ENCODE measurements at places on chromosomes 11 and 22.

- H3K4me3 ChIP-seq, result no peak overlapping the region
- H3K27me3 ChIP-seq, result no peaks in the 10 kb centered on the region
- no peak overlapping the region for H3K27ac ChIP-seq
- H3K36me3 ChIP-seq, result no peaks in the 10 kb centered on the region
These were observed 38.7 kb downstream of the CD82 start for GRCh38 chr11:44604171-44604581.

DNA sequence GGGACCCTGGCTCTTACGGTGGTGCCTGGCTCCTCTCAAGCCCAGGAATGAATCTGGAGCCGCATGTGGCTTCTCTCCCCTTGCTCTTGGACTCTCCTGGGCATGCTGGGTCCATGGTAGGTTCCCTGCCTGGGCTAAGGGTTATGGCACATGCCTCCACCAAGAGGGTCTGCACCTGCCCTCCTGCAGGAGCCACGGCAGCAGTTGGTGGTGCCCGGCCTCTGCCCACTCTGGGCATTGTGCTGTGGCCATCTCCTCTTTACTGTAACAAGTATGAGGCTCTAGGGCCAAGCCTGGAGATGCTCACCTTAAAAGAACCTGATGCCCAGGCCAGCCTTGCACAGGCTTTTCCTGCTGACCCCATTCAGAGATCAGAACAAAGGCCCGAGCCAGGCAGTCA is 104.0 kb upstream of the PITPNB start:
- no peaks in the 10 kb centered on the region for H3K4me1 ChIP-seq
- H3K27ac ChIP-seq, result no peak overlapping the region
- no peak overlapping the region for H3K4me3 ChIP-seq
- H3K36me3 ChIP-seq, result no peaks in the 10 kb centered on the region
- DNase-seq, result no peak

DNA sequence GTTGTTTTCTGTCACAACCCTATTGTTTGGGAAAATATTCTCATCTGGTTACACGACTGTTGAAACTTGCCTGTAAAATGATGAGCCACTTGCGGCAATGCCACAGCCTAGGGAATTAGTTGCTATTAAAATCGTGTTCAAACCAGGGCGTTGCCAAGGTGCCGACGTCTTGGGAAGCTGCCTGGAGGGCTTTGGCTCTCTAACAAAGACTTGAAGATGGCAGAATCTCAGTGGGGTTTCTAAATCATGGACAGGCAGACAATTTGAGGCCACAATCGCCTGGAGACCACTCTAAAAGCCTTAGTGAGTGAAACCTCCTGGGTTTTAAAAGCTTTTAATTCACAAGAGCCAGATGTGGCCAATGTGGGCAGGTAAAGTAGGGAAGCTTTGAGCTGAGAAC is 117.2 kb upstream of the BMAL1 start:
- H3K4me3 ChIP-seq, result no peak overlapping the region
- H3K27ac ChIP-seq, result no peak overlapping the region
- H3K4me1 ChIP-seq, result no peaks in the 10 kb centered on the region
- DNase-seq, result no peak

DNA sequence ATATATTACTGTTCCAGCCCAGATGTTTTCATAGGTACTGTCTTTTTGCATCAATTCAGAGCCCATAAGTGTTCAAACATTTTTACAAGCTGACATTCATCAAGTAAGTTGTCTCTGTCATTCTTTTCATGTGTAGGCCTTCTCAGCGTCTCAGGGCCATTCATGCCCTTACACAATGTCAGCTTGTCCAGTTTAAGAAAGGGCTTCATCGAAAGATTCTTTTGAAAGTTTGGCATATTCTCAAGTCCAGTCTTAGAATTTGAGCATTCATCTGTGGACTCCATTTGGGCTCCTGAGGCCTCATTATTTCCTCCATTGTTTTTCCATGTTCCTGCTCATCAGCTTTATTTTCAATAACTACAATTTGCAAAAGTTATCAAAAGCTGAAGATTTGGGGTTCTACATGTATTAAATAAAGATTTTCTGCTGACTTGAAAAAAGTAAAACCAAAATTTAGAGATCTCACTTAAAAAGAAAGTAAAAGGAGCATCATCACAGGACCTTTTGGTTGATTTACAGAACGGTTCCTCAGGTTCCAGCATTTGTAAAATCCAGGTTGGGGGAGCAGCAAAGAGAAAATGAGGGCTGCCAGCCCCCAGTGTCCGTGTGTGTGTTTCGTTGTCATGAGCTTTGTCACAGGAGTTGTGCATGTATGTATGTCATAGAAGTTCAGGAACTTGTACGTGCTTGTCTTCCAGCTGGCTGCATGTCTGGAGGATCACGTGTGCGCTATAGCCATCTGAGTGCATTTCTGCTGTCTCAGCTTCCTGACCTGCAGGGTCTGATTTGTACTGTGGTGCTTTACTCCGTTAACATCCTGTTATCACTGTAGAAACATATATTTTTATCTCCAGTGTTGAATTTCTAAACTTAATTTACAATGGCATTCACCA is 15.6 kb downstream of the MOV10L1 start:
- peak overlapping the region; percentile 12 for H3K4me3 ChIP-seq
- H3K36me3 ChIP-seq, result no peaks in the 10 kb centered on the region
- H3K27me3 ChIP-seq, result no peaks in the 10 kb centered on the region
- no peak for DNase-seq
- no peaks in the 10 kb centered on the region for H3K4me1 ChIP-seq

DNA sequence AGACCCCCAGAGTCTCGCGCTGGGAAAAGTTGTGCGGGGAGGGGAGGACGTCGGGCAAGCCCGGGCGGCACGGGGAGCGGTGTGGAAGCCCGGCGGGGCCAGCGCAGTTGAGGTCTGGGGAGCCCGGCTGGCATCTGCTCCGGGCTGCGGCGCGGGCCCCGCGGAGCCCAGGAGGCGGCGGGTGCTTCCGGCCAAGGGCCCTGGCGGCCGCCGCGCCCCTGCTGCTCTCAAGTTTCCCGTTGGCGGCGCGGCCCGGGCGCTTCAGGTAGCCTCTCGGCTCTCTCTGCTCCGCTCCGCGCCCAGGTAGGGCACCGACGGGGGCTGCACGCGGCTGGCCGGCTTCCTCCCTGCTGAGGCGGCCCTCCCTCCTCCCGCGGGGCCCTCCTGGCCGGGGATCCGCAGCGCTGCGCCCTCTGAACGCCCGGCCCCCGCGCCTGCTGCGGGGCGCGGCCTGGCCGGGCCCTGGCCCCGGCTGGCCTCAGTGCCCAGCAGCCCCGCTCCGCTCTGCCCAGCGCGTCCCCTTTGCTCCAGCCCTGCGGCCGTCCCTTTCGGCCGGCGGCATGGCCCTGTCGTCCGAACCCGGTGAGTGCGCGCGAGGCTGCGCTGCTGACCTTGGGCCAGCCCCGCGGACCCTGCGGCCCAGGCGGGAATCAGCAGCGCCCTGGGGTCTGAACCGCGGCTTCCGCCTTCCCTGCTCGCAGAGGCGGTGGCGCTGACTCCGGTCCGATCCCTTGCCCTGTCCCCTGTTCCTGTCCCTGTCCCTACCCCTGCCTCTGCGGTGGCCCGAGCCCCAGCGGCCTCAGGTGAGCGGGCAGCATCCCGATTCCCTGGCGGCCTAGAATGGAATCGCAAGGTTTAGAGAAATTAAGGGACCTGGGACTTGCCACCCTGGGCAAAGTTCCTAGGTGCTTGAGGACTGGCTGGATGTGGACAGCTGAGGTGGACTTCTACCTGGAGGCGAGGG is 4.3 kb upstream of the AMPD3 start:
- no peaks in the 10 kb centered on the region for H3K27me3 ChIP-seq
- H3K36me3 ChIP-seq, result no peaks in the 10 kb centered on the region
- no peak overlapping the region for H3K27ac ChIP-seq
- H3K4me3 ChIP-seq, result peak overlapping the region; percentile 52
- peak; percentile 33 for DNase-seq

DNA sequence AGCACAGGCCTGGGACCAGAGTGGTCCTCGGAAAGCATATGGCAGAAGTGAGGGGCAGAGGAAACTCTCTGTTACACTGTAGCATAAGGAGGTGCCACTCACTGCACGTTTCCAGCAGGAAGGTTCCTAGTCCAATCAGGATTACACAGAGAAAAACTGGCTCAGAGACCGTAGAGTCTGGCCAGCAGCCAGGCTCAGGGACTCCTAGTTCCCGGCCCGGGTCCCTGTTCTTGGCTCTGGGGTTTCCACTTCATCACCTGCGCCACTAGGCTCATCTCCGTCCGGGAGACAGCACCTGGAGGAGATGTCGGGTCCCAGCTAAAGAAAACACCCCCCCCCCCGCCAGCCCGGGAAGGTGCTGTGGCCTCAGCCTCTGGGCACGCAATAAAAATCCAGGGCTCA is 1.1 kb downstream of the TTLL12 start:
- H3K27me3 ChIP-seq, result no peaks in the 10 kb centered on the region
- peak overlapping the region; percentile 48 for H3K27ac ChIP-seq
- no peak for DNase-seq
- no peaks in the 10 kb centered on the region for H3K36me3 ChIP-seq
- H3K4me1 ChIP-seq, result peaks cover 17% of the 10 kb centered on the region
- H3K4me3 ChIP-seq, result peak overlapping the region; percentile 49

DNA sequence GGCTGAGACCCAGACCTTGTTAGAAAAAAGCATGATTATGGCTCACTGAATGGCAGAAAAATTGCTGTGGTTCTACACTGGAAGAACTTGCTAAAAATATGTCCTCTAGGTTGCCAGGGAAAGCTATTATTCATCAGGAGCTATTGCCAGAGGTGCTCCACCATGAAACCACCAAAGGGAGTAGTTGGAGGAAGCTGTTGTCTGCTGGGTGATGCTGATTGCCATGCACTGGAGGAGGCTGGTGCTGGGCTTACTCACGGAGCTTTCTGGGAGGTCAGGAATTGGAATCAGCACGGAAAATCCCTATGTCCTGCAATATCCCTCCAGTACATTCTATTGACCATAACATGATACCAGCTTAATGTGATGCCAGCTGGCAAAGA is 199.6 kb upstream of the ZBED5 start:
- no peaks in the 10 kb centered on the region for H3K36me3 ChIP-seq
- H3K4me3 ChIP-seq, result no peak overlapping the region
- H3K27ac ChIP-seq, result no peak overlapping the region
- DNase-seq, result no peak
- no peaks in the 10 kb centered on the region for H3K4me1 ChIP-seq

DNA sequence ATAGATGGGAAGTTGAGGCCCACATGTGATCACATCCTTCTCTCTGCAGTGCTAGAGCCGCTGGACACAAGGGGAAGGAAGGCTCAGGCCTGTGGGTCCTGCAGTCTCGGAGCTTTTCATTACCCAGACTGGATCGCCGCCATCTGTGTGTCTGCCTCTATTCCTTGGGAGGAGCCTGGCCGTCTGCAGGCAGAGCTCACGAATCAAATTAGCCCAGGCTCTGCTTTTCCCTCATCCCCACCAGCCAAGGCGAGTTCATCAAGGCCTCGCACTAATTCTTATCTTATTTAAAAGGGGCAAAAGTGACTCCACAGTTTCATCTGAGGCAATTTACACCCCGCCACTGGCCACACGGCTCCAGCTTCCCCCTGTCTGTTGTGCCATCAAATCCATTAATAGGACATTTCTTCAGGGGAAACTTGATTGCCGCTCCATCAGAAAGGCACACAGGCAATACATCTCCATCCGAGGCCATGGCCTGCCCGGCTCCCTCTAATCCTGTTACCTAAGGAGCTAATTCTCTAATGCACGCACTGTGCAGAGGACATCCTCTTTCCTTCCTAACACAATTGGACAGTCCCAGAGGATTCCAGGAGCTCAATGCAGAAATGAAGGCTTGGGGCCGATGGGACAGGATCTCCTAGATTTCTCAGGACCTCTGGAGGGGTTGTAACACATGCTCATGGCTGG is 3.3 kb upstream of the HTR3A start:
- no peak overlapping the region for H3K4me3 ChIP-seq
- no peaks in the 10 kb centered on the region for H3K27me3 ChIP-seq
- H3K4me1 ChIP-seq, result no peaks in the 10 kb centered on the region
- no peak overlapping the region for H3K27ac ChIP-seq

GRCh38 chr11:44539971-44540370 is 25.5 kb upstream of the CD82 start:
- no peak overlapping the region for H3K4me3 ChIP-seq
- H3K27me3 ChIP-seq, result no peaks in the 10 kb centered on the region
- DNase-seq, result no peak
- H3K4me1 ChIP-seq, result no peaks in the 10 kb centered on the region
- H3K36me3 ChIP-seq, result no peaks in the 10 kb centered on the region

DNA sequence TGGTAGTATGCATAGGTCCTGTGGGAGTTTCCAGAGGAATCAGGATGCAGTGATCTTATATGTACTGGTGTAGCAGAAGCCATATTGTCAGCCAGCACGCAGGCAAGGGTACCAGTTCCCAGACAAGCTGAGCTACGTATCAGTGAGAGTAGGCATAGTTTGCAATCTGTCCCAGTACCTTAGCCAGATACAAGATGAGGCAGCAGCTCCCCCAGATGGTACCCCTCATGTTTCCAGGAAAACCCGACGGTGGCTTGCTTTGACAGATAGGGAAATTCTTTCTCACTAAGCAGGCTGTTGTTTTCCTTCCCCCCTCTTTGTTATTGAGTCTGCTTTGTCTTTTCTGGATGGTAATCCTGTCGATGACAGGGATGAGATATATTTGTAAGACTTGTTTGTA is 109.7 kb upstream of the RRM1 start:
- H3K27me3 ChIP-seq, result no peaks in the 10 kb centered on the region
- H3K4me1 ChIP-seq, result peaks cover 64% of the 10 kb centered on the region
- no peak for DNase-seq
- no peak overlapping the region for H3K4me3 ChIP-seq
- H3K36me3 ChIP-seq, result no peaks in the 10 kb centered on the region
- H3K27ac ChIP-seq, result no peak overlapping the region

- no peak for DNase-seq
- H3K4me3 ChIP-seq, result no peak overlapping the region
- H3K4me1 ChIP-seq, result no peaks in the 10 kb centered on the region
- no peaks in the 10 kb centered on the region for H3K36me3 ChIP-seq
These were observed 20.3 kb upstream of the CCDC90B start for GRCh38 chr11:83306200-83307080.

- DNase-seq, result no peak
- H3K4me3 ChIP-seq, result no peak overlapping the region
- no peaks in the 10 kb centered on the region for H3K27me3 ChIP-seq
- H3K4me1 ChIP-seq, result no peaks in the 10 kb centered on the region
- no peaks in the 10 kb centered on the region for H3K36me3 ChIP-seq
These were observed 497.2 kb downstream of the NTM start for GRCh38 chr11:131867457-131868257.

DNA sequence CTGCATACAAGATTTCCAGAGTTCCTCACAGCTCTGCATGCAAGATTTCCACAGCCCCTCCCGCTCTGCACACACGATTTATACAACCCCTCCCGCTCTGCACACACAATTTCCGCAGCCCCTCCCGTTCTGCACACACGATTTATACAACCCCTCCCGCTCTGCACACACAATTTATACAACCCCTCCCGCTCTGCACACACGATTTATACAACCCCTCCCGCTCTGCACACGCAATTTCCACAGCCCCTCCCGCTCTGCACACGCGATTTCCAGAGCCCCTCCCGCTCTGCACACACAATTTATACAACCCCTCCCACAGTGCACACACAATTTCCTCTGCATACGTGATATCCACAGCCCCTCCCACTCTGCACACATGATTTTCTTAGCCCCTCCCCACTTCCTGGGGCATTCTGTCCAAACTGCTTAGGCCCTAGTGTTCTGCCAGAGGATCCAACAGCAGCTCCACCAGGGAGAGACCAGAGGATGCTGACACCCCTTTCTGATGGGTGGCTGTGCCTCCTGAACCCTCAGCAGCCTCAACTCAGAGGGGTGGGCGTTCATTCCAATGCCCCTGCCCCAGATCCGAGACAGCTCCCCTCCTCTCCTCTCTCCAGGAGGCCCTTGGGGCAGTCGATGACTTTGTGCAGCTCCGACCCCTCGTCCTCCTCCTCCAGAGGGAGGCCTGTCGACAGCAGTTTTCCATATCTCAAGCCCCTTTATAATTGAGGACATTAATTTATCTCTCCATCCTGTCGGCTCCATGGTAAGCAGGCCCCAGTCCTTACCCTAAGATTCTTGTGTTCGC is 671.7 kb downstream of the BRD1 start:
- no peaks in the 10 kb centered on the region for H3K36me3 ChIP-seq
- H3K27me3 ChIP-seq, result no peaks in the 10 kb centered on the region
- no peaks in the 10 kb centered on the region for H3K4me1 ChIP-seq
- H3K27ac ChIP-seq, result no peak overlapping the region
- H3K4me3 ChIP-seq, result no peak overlapping the region
